ENCODE measurements at places on chromosomes 2 and 18.

- DNase-seq: no peak
Observed at GRCh38 chr2:189527041-189527750, 53.4 kb downstream of the SLC40A1 start.

GRCh38 chr2:35293261-35293660, 1062.3 kb upstream of the CRIM1 start:
- no peak for DNase-seq

DNA sequence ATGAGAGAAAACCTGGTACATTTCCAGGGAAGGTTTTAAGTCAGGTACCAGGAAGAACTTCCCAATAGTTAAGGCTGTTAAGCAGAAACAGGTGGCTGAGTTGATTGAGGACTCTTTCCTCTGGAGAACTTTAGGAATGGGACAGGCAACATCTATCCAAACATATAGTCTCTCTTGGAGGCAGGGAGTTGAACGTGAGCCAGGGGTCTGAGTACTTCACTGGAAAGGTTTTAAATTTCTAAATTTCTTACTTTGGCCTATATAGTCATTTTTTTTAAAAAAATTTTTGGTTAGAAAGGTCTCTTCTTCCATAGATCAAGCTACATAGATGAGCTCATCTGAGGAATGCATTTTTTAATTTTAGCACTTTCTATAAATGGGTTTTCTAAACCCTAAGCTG, 261.4 kb upstream of the TCF4 start:
- DNase-seq: no peak

GRCh38 chr18:10265560-10266333, 188.7 kb upstream of the APCDD1 start:
- no peak for DNase-seq

DNA sequence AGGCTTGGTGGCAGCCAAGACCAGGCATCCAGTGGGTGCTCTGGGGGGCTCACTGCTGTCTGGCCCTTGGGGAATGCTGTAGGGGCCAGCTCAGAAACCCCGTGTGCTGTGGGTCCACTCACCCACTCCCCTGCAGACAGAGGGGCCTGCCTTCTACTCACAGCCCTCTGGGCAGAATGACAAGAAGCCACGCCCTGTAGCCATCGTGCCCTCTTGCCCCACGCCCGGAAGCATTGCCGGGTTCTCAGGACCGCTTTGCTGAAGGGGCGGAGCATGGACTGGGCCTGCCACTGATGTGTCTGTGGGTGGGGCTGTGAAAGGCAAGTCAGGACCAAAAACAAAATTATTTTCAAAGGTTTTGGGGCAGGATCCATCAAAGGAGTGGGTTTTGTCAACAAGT, 27.8 kb downstream of the GLI2 start:
- DNase-seq: no peak

GRCh38 chr18:64876833-64877232, 727.9 kb upstream of the LINC00305 start:
- no peak for DNase-seq

GRCh38 chr2:130870161-130870485, 33.4 kb downstream of the ARHGEF4 start:
- no peak for DNase-seq

GRCh38 chr2:16114070-16114469, 173.7 kb downstream of the MYCN start:
- DNase-seq: no peak

DNA sequence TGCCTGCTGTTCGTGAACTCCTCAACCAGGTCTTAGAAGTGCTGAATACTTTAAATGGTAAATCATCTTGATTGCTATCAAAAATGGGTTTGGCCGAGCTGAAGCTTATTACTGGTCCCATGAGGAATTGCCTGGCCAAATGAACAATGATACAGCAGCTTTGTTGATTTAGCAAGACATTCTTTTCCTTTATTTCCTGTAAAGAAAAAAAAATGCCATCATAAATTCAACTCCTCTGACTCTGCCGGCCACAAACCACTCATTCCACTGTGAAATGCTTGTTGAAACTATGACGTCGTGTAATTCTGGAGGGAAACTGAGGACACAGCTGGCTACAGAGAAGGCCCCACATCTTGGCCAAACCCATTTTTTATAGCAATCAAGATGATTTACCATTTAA, 74.2 kb upstream of the ID2 start:
- DNase-seq: no peak

GRCh38 chr18:76554547-76555222, 59.6 kb upstream of the ZNF516 start:
- no peak for DNase-seq
